ENCODE measurements at places on chromosomes 7 and 10. TPM values are rescaled to one million over a fixed set of nuclear protein-coding genes. Genes with fewer than 3 reads are reported as not detected.
A peak's percentile ranks its signal among the peaks of the same experiment; 100 is the strongest.

The ZNF488 gene
- not detected for total RNA-seq

The NHLRC2 gene
- total RNA-seq = 10.2 TPM

The HPS1 gene
- 54.5 TPM for total RNA-seq

The NPY gene
- not detected for total RNA-seq

The LAMB4 gene
- total RNA-seq = not detected

The LRRN3 gene
- 0.43 TPM for total RNA-seq

The PALS2 gene
- 16.9 TPM for total RNA-seq

The ABCC2 gene
- total RNA-seq = under 0.01 TPM

The CRHR2 gene
- total RNA-seq = not detected

The TUBAL3 gene
- total RNA-seq = not detected

GRCh38 chr10:81903472-81903871, 28.5 kb downstream of the NRG3 start:
- H3K4me1 ChIP-seq = no peaks in the 10 kb centered on the region
- H3K27ac ChIP-seq = no peak overlapping the region
- H3K4me3 ChIP-seq = no peak overlapping the region
- DNase-seq = no peak
- no peaks in the 10 kb centered on the region for H3K36me3 ChIP-seq

- DNase-seq = no peak
- H3K36me3 ChIP-seq = no peaks in the 10 kb centered on the region
- H3K27me3 ChIP-seq = no peaks in the 10 kb centered on the region
- H3K4me3 ChIP-seq = no peak overlapping the region
These were observed 38.8 kb downstream of the XRCC2 start for GRCh38 chr7:152637161-152637560.

GRCh38 chr7:76077435-76077834, 29.5 kb downstream of the MDH2 start:
- H3K27me3 ChIP-seq = no peaks in the 10 kb centered on the region
- no peak for DNase-seq
- H3K36me3 ChIP-seq = no peaks in the 10 kb centered on the region
- peaks cover 8% of the 10 kb centered on the region for H3K4me1 ChIP-seq
- H3K4me3 ChIP-seq = no peak overlapping the region
- H3K27ac ChIP-seq = no peak overlapping the region

- peak overlapping the region; percentile 75 for H3K4me3 ChIP-seq
- H3K36me3 ChIP-seq = no peaks in the 10 kb centered on the region
- H3K4me1 ChIP-seq = peaks cover 20% of the 10 kb centered on the region
These were observed 33.3 kb upstream of the EBLN1 start for GRCh38 chr10:22250897-22251660.

- peak; percentile 42 for DNase-seq
- no peaks in the 10 kb centered on the region for H3K36me3 ChIP-seq
- no peaks in the 10 kb centered on the region for H3K4me1 ChIP-seq
- H3K27ac ChIP-seq = no peak overlapping the region
These were observed 98.8 kb upstream of the ZNF722 start for GRCh38 chr7:63899691-63900393.

- no peak overlapping the region for H3K27ac ChIP-seq
- DNase-seq = no peak
- H3K27me3 ChIP-seq = no peaks in the 10 kb centered on the region
- H3K4me3 ChIP-seq = no peak overlapping the region
- H3K36me3 ChIP-seq = no peaks in the 10 kb centered on the region
These were observed 32.1 kb downstream of the CELF2 start for GRCh38 chr10:11049806-11050205.

DNA sequence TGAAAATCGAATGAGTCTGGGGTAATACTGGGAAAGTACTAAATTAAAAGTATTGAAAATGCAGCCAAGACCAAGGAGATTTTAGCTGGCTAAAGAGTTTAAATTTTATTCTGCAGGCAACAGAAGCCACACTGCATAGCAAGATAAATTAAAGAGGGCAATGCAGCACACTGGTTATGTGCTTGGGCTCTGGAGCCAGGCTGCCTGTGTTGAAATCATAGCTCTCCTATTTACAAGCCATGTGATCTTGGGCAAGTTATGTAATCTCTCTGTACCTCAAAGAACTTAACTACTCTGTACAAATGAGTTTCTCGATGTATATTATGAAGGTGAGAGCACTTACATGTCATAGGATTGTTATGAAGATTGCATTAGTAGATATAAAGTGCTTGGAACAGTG, 9.9 kb downstream of the SLC25A13 start:
- H3K36me3 ChIP-seq = no peaks in the 10 kb centered on the region
- H3K4me1 ChIP-seq = no peaks in the 10 kb centered on the region
- no peak overlapping the region for H3K27ac ChIP-seq
- H3K4me3 ChIP-seq = no peak overlapping the region
- peak; percentile 25 for DNase-seq

DNA sequence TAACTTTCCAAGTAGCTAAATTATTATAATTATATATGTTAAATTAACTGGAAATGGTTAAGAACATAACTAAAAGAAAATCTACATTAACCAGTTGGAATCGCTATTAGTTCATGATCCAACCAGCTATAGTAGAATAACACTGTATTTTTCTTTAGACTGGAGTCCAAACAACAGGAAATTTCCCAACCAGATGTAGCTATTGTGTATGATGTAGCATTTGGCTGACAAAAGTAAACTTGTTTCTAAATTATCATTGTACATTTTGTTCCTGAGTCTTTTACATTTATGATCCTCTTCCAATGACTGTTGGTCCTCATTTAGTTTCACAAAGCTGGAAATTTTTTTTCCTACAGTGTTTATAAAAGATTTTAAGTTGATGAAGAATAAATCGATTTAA, 62.1 kb downstream of the PAPSS2 start:
- H3K4me3 ChIP-seq = no peak overlapping the region
- H3K36me3 ChIP-seq = peaks cover 10% of the 10 kb centered on the region
- H3K4me1 ChIP-seq = no peaks in the 10 kb centered on the region
- DNase-seq = no peak
- no peaks in the 10 kb centered on the region for H3K27me3 ChIP-seq

- no peak overlapping the region for H3K27ac ChIP-seq
- H3K27me3 ChIP-seq = no peaks in the 10 kb centered on the region
- H3K36me3 ChIP-seq = no peaks in the 10 kb centered on the region
- no peak for DNase-seq
- no peak overlapping the region for H3K4me3 ChIP-seq
These were observed 36.7 kb upstream of the LRRC4 start for GRCh38 chr7:128067983-128068382.

- no peak overlapping the region for H3K4me3 ChIP-seq
- H3K4me1 ChIP-seq = no peaks in the 10 kb centered on the region
- no peaks in the 10 kb centered on the region for H3K27me3 ChIP-seq
- no peak for DNase-seq
- no peaks in the 10 kb centered on the region for H3K36me3 ChIP-seq
These were observed 15.3 kb downstream of the DENND11 start for GRCh38 chr7:141686670-141687069.

DNA sequence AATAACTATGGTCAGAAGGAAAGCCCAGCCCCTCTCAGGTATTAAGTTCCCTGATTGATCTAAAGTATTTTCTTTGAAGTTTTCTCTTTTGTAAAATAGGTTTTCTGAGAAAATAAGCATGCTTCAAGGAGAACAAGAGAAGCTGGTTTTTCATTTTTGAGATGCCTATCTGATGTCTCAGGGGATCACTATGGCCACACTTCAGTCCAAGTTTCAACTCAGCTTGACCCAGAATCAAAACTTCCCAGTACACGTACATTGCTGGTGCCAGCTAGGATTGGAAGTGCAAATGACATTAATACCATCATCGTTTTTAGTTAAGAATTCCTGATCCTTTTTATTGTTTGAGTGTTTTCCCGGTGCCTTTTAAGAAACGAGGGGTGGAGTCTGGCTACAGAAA, 7.2 kb downstream of the ITIH5 start:
- DNase-seq = peak; percentile 16
- H3K27ac ChIP-seq = no peak overlapping the region
- H3K4me3 ChIP-seq = no peak overlapping the region
- H3K4me1 ChIP-seq = no peaks in the 10 kb centered on the region
- peaks cover 19% of the 10 kb centered on the region for H3K27me3 ChIP-seq
- no peaks in the 10 kb centered on the region for H3K36me3 ChIP-seq

- no peaks in the 10 kb centered on the region for H3K27me3 ChIP-seq
- H3K4me3 ChIP-seq = peak overlapping the region; percentile 60
- no peaks in the 10 kb centered on the region for H3K36me3 ChIP-seq
These were observed 101.9 kb upstream of the ARHGAP21 start for GRCh38 chr10:24825551-24825950.

DNA sequence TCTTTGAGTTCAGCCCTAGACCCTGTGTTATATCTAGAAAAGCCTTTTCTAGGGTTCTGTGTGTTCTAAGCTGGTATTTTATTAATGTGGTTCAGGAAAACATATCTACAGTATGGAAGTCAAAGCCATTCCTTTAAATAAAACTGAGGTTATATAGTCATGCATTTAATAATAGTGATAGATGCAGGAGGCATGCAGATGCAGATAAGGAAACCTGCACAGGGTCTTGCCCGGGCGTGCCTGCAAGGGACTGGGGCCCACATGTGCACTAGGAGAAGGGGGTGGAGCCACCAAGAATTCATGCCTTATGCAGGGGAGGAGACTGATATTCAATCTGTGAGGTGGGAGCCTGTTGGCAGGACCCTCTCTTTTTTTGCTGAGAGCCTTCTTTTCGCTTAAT, 171.5 kb downstream of the PRPF18 start:
- no peaks in the 10 kb centered on the region for H3K36me3 ChIP-seq
- DNase-seq = peak; percentile 32
- H3K27me3 ChIP-seq = no peaks in the 10 kb centered on the region
- peak overlapping the region; percentile 13 for H3K27ac ChIP-seq
- no peak overlapping the region for H3K4me3 ChIP-seq

DNA sequence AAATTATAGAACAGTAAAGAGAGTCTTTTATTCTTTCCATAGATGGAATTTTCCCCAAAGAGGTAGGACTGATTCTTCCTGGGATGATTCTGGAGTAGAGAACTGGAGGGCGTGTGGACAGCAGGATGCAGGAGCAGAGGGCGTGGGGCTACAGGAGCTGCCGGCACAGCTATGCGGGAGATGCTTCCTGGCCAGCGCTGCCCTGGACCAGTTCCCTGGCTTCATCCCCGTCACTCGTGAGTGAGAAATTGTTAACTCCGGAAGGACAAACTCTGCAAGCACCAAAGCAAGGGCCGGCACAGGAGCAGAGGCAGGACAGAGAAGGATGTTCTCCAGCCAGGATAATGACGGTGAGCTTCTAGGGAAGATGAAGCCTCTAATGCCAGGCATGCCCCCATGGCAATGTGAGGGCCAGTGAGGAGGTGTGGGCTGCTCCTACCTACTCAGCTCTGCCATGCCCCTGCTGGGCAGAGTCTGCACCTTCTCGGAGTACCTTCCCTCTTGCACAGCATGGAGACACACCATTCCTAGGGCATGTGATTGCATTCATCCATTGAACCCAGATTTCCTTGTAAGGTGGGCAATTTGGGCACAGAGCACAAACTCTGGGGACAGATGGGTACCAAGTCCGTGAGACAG, 760.9 kb upstream of the IGFBP3 start:
- H3K27me3 ChIP-seq = no peaks in the 10 kb centered on the region
- peak overlapping the region; percentile 87 for H3K27ac ChIP-seq
- peak; percentile 49 for DNase-seq
- H3K4me1 ChIP-seq = peaks cover 21% of the 10 kb centered on the region
- 0 out of 2 replicates have a peak overlapping the region, but pooled peaks have one; percentile 25 for H3K4me3 ChIP-seq

DNA sequence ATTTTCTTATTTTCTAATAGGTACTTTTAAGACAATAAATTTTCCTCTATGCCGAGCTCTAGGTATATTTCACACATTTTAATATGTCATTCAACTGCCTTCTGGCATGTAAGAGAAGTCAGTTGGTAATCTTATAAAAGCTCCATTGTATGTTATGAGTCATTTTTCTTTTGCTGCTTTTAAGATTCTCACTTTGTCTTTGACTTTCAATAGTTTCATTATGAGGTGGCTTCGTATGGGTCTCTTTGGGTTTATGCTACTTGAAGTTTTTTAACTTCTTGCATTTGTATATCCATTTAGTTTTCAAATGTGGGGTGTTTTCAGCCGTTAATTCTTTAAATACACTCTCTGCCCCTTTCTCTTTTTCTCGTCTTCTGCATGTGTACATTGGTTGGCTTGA, 80.5 kb downstream of the ABCA13 start:
- H3K36me3 ChIP-seq = no peaks in the 10 kb centered on the region
- no peaks in the 10 kb centered on the region for H3K4me1 ChIP-seq
- H3K27me3 ChIP-seq = no peaks in the 10 kb centered on the region
- no peak overlapping the region for H3K27ac ChIP-seq
- no peak for DNase-seq
- H3K4me3 ChIP-seq = no peak overlapping the region

DNA sequence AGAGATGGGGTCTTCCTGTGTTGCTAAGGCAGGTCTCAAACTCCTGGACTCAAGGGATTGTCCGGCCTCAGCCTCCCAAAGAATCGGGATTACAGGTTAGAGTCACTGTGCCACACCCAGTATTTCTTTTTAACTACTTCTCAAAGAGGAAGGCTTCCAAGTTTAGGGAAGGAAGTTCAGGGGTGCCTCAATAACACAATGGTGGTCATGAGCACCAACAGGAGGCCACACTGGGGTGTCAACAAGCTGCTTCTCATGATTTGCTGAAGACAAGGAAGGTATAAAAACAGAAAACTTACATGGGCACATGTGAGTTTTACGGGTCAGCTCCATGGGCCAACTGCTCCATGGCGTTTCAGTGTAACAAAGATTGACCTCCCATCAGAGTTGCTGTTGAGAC, 160.5 kb downstream of the TNS3 start:
- H3K36me3 ChIP-seq = peaks cover 23% of the 10 kb centered on the region
- H3K4me3 ChIP-seq = no peak overlapping the region
- H3K27ac ChIP-seq = no peak overlapping the region

DNA sequence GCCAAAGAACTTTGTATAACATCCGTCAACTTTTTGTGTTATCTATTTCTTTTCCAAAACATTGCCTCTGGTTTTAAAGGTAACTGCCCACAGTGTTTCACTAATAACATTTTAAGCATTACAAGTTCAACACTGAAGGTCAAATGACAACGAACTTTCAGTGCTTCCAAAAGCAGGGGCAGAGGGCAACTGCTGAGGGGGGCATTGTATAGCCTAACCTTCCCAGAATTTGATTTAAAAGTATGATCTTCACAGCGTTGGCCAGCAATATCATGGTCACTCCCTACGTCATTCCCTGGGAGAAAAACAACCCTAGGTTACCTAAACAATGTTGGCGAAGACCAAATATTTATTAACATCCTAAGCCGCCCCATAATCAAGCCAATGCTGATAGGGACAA, 2.5 kb upstream of the GOT1 start:
- H3K4me1 ChIP-seq = peaks cover 3% of the 10 kb centered on the region
- no peak overlapping the region for H3K4me3 ChIP-seq
- no peaks in the 10 kb centered on the region for H3K27me3 ChIP-seq
- no peak for DNase-seq
- no peaks in the 10 kb centered on the region for H3K36me3 ChIP-seq

GRCh38 chr10:81920213-81920829, 45.3 kb downstream of the NRG3 start:
- H3K4me1 ChIP-seq = no peaks in the 10 kb centered on the region
- H3K4me3 ChIP-seq = no peak overlapping the region
- H3K36me3 ChIP-seq = no peaks in the 10 kb centered on the region
